MM.1S (cell line): ENCODE measurements at places on chromosomes 5 and 9.

DNA sequence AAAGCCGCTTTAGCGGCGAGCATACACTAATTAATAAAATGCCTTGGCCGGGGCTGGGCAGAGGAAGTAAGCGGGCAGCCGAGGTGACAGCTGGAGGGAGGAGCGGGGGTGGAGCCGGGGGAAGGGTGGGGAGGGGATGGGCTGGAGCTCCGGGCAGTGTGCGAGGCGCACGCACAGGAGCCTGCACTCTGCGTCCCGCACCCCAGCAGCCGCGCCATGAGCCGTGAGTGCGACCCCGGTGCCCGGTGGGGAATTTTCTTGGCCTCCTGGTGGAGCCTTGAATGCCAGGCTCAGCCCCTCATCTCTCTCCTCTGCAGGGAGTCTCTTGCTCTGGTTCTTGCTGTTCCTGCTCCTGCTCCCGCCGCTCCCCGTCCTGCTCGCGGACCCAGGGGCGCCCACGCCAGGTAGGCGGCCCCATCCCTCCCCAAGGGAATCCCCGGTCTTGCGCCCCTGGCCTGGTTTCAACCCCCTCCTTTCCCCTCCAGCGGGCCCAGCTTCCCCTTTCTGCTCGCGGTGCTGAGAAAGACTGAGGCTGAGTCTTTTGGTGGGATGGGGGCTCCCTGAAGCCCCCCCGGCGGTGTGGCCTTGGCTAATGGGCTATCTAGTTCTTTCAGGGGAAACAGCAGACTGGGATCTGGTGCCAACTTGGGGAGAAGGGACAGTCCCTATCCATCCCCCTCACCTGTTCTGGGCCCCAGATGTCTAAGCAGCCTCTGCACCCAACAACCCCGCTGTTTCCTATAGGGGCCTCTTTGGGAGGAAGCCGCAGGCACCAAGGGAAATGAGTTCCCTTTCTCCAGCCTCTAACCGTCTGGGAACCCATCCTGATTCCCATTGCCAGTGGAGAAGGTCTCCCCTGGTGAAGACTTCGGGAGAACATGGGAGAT, at the start of gene PTGS1:
TSS of gene PTGS1 (plus strand) at position 156 of the 887 bp plus-strand sequence. CDS start at position 217, 61 bp downstream.
- DNase-seq: peak; percentile 56

GRCh38 chr9:135526089-135526729, 5.0 kb downstream of the LCN1 start:
- no peak for DNase-seq

DNA sequence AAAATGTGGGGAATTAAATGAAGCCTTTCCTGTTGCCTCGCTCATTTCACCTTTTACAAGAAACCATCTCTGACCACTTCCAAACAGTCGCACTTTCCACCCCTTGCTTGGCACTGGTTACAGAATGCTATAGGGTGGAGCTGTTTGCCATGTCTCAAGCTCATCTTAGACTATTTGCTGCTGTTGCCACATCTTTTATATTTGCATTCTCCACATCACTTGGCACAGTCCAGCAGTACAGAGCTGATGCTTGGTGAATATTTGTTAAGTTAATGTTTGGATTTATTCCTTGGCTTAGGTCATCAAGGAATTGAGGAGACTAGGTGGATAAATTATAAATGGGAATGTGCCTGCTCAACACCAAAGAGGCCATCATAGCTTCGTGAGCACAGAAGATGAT, 53.2 kb downstream of the GNA14 start:
- DNase-seq: no peak

GRCh38 chr9:15205632-15206420, 101.2 kb downstream of the TTC39B start:
- DNase-seq: no peak

DNA sequence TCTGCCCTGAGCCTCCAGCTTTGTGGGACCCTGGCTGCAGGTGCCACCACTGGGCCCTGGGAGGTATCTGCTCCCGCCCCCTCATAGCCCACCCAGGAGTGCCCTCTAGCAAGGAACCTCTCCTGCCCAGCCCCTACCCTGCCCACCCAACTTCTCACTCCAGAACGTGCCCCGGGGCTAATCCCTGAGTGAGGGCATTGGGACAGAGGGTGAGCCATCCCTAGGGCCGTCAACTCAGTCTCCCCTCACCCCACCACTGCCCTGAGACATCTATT, 2.7 kb upstream of the RASGEF1C start:
- DNase-seq: no peak

GRCh38 chr9:33466565-33467495, 6.9 kb downstream of the NOL6 start:
- peak; percentile 67 for DNase-seq

DNA sequence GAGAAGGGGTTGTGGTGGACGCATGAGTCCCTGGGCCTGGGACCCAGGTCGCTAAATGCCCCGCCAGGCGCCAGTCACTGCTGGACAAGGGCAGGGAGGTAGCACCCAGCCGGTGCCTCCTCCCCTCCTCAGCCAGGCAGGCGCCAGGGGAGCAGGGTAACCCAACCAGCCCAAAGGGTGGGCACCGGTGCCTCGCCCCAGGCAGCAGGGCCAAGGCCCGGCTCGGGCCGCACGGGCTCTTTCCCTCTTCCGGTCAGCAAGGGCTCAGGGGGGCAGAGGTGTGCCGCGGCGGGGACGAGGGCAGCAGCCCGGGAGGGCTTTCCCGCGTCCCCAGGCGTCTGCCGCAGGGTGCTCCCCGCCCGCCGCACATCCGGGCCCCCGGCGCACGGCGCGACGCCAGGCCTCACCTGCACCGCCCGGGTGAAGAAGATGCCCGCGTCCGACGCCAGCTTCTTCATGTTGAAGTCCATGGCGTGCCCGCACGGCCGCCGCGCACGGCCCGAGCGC, 393 bp downstream of the SH3GLB2 start:
- DNase-seq: peak; percentile 70

GRCh38 chr5:132425975-132426524, 56.5 kb downstream of the SLC22A5 start:
- no peak for DNase-seq

DNA sequence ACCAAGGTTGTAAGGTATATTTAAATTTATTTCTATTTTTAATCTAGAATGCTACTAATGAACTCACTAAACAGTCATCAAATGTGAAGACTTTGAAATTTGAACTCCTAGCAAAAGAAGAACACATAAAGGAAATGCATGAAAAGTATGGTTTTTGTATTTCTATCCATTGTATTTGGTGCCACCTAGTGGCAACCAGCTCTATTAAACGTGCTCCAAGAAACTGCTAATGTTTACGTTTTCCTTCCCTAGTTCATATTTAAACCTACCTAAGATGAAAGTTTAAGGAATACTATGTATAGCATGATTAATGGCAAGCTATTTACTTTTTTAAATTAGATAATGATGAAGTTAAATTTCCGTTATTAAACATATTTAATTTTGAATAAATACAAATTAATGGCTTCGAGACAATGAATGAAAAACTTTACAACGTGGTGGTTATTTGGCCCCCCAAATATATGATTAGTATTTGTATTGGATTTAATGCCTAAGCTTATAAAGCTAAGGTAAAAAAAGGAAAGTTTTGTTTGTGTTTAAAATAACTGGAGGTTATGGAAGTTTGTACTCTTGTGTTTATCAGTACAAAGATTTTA, 115.9 kb upstream of the SH3GL2 start:
- peak; percentile 13 for DNase-seq

- DNase-seq: peak; percentile 21
These were observed 1.2 kb downstream of the CDHR2 start for GRCh38 chr5:176550275-176550831.

DNA sequence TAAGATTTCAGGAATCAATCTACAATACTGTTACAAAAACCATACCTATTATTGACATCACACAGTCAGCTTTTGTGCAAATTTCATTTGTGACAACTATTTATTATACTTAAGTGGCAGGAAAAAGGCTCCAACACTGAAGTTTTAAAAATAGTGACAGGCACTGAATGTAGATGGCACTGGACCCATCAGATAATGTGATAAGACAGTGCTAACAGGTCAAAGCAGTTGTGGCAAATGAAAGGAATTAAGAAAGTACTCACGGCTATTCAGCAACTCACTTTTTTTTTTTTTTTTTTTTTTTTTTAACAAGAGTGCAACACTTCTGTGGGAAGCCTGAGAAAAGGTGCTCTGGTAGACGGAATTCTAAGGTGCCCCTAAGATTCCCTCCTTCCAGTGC, 115.0 kb upstream of the MEF2C start:
- DNase-seq: no peak

- no peak for DNase-seq
These were observed 152.9 kb upstream of the SLC28A3 start for GRCh38 chr9:84493284-84493947.

- no peak for DNase-seq
These were observed 14.8 kb upstream of the TUT7 start for GRCh38 chr9:86368871-86369521.

- no peak for DNase-seq
These were observed 8.6 kb downstream of the ITK start for GRCh38 chr5:157189223-157189622.

DNA sequence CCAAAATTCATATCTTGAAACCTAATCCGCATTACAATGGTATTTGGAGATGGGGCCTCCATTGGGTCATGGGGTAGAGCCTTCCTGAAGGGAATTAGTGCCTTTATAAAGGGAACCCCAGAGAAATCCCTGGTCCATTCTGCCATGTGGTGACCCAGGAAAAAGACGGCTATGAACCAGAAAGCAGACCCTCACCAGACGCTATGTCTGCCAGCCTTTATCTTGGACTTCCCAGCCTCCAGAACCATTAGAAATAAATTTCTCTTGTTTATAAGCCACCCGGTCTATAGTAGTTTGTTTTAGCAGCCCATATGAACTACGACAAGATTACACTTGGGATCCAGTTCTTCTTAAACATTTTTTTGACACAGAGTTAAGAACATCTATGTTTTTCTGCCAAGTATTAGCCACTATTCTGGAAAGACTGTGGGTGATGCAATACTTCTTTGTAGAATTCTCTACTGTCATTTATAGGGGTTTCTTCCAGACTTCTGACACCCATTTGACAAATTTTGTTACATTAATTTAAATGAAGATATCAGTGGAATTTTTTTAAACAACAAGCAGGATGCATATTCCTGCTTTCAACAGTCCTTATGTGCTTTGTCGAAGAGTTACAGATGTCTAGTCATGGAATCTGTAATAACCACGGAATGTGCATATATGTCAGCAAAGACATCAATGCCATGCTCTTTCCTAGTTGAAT, 572.4 kb downstream of the NR2F1-AS1 start:
- DNase-seq: no peak

DNA sequence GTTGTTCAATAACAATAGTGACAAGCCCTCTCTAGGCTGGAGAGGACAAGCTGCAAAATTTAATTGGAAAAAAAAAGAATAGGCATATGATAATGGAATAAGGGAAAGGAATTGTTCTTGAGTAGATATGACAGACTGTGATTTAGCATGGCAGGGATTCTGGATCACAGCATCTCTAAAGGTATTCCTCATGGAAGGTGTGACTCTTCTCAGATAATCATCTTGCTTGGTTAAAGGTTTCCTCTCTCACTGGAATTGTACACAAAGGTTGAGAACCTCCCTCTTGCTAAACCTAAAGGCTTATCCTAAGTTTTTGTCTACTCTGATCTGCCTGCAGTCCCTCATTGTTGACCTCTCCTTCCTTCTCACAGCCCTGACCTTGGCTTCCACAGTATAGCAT, 31.6 kb downstream of the ELOVL7 start:
- DNase-seq: no peak

DNA sequence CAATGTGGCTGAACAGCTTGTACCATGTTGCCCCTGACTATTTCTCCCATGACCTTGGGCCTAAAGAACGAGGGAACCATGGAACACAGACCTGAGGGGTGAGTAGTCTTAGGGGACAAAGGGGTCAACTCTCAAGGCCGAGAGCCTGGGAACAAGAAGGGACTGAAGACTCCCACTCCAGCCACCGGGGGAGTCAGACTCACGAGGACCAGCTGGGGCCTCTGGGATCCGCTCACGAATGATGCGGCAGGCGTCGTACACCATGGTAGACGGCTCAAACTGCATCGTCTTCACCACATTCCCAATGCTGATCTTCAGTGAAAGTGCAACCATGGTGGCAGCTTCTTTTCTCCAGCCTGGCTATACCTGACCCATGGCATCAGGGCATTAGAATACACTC, 6.6 kb downstream of the TLN1 start:
- DNase-seq: no peak

DNA sequence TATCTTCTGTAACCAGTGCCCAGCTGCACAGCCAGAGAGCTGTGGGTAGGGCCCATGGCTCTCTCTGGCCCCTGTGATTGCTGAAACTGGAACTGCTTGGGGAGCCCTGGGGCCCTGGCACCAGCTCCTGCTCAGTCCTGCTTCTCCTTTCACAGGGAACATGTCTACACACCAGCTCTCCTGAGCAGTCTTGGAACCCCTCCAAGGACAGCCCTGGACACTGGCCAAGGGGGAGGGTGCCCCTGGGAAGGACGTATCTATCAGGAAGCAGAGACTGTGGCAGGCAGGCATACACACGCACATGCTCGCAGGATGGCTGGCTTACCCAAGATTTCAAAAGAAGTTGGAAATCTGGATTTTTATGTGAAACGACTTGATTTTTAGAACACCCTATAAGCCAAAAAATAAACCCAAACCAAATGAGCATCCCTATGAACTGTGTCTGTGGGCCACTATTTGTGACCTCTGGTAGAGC, 8.8 kb upstream of the TRAF1 start:
- peak; percentile 51 for DNase-seq

- no peak for DNase-seq
These were observed 2.0 kb upstream of the SPATA31E1 start for GRCh38 chr9:87880683-87881082.

DNA sequence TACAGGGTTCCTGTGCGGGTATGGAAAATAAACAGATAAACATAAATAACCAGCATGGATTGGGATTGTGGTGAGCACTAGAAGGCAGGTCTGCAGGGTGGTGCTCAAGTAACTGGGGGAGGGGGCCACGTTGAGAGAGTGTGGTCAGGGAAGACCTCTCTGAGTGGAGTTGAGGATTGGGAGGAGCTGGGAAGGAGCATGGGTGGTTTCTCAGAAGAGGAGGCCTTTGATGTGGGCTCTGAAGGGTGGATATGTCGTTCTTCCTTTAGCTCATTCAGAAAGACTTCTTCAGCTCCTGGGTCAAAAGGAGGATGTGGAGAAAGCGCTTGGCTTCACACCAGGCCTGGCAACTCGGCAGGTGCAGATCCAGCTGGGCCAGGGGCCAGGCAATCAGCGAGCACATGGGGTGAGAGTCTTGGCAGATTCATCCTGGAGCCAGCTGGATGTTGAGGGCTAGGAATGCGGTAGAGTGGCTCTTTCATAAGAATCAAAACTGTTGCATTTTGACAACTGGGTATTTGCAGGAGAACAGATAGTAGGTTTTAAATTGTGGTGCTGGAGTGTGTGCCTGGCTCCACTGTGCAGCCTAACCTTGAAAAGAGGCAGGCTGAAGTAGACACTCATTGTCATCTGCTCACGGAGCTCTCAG, 71.7 kb downstream of the PCSK5 start:
- DNase-seq: no peak

DNA sequence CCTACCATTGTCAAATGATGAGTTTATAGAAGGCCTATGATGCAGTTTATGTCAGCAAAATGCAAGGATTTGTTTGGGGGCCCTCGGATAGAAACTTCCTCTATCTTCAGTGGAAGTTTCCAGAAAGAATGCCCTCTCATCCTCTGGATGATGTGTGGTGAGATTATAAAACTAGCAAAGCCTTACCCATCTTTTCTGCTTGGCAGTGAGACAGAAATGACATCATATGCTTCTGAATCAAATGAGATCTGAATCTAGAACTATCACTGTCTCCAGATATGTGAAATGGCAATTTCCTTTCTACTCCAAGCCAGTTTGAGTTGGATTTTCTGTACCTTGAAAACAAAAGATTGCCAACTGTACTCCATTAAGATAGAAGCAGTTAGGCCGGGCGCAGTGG, 60.4 kb upstream of the CKMT2 start:
- no peak for DNase-seq
